ENCODE measurements at places on chromosomes 3 and 15.

GRCh38 chr15:54305138-54305537 lies 326.9 kb downstream of the UNC13C start:
- DNase-seq: no peak

GRCh38 chr15:37098468-37099318 lies 1.7 kb downstream of the MEIS2 start:
- peak; percentile 31 for DNase-seq

GRCh38 chr3:74642876-74643275 lies 28.4 kb upstream of the CNTN3 start:
- no peak for DNase-seq

DNA sequence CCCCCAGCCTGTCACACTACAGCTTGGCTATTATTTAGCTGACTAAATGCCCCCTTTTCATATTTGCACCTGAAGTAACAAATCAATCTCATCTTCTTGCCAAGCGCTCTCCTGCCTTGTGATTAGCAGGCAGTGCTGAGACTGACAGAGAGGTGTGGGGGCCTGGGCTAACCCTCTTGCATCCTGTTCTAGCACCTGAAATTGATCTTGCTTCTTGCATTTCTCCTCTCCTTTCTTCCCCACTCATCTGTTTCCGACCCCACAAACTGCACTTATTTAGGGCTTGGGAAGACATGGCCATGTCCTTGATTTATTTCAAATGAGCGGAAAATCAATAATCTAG lies 309.0 kb upstream of the PROK2 start:
- DNase-seq: no peak

DNA sequence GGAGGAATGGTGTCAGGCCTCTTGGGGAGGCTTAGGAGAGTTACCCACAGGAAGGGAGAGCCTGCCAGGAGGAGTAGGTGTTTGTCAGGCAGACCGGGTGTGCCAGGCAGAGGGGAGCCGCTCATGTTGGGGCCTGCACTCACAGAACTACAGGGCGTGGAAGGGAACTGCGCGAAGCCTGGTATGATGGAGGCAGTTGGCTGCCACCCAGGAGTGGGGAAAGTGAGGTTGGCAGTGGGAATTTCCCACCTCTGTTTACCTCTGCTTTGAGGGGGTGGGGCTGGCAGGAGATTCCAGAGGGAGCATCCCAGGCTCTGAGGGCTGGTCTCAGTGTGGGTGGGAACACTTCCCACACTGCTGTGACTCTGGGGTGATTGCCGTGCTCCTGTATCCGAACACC lies 99.9 kb downstream of the SLCO3A1 start:
- DNase-seq: no peak

DNA sequence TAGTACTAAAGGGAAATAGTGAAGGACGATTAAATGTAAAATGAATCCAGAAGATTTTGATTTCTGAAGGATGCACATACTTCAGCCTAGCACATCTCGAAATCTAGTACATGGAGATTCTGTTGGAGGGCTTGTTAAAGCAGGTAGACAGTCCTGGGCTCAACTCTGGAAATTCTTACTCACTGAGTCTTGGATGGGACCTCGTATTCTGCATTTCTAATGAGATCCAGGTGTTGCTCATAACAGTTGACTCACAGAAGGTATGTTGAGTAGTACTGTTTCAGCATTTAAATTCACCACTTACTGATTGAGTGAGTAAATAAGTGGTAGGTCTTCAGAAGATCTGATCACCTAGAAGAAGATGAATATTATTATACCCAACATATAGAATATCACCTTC lies 623.4 kb upstream of the SGO1 start:
- no peak for DNase-seq

GRCh38 chr3:136819392-136819730 lies 435 bp downstream of the SLC35G2 start:
- peak; percentile 59 for DNase-seq

- DNase-seq: no peak
Measured at GRCh38 chr15:90167121-90167520, 34.0 kb upstream of the SEMA4B start.

GRCh38 chr3:5292512-5292911 lies 105.0 kb downstream of the EDEM1 start:
- no peak for DNase-seq

- peak; percentile 1 for DNase-seq
Measured at GRCh38 chr3:77039606-77040171, at the start of gene ROBO2. ROBO2 (plus strand) TSS chr3:77040099; CDS start chr3:77040786, 687 bp downstream.

GRCh38 chr3:77149382-77149781 lies 109.5 kb downstream of the ROBO2 start:
- no peak for DNase-seq

- peak; percentile 11 for DNase-seq
Measured at GRCh38 chr3:139797724-139798343, 120.1 kb upstream of the NMNAT3 start.

- DNase-seq: no peak
Measured at GRCh38 chr3:135056733-135057310, 261.8 kb downstream of the EPHB1 start.

- no peak for DNase-seq
Measured at GRCh38 chr3:160012108-160012507, 23.5 kb downstream of the IL12A start.

GRCh38 chr15:60674704-60675395 lies 195.9 kb upstream of the ICE2 start:
- DNase-seq: peak; percentile 28

GRCh38 chr3:147397155-147397874 lies 9.0 kb downstream of the ZIC4 start:
- no peak for DNase-seq

DNA sequence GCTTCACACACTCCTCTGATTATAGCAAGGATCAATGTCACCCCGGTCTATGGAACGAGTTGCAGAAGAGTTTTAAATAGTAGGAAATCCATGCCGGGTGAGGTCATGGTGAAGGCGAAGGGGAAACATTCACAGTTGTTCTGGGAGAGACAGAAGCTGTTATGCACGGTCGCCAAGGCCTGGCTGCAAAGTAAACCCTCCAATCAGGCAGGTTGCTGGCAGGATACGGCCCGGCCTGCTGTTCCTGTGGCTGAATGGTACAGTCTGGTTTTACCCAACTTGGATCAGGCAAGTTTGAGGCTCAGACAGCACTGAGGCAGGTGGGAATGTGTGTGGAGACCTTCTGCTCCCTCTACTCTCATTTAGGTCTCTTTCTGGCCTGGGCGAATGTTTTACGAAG lies 45.3 kb upstream of the ATP2B2 start:
- DNase-seq: no peak

DNA sequence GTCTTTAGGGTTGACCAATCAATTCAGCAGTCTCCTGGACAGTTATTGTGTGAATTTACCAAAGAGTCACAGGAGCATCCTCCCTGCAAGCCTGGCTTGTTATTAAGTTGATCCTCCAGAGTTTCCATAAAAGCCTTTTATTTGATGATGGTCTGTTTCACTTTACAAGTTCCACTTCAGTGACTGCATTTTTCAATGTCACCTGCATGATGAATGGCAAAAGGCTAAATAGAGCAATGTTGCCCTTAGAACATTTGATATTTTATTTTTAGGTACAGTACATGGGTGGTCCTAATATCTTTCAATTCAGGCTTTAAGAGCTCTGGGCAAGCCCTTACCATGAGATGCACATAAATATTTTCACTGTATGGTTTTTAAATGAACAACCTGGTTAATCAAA lies 22.6 kb downstream of the GUCA1C start:
- no peak for DNase-seq

- DNase-seq: peak; percentile 95
Measured at GRCh38 chr3:151976211-151977050, 103.0 kb downstream of the SUCNR1 start.

GRCh38 chr3:139935016-139935865 lies at the start of gene CLSTN2:
CLSTN2 (plus strand) TSS chr3:139935185.
- DNase-seq: peak; percentile 6

GRCh38 chr3:37521429-37521828 lies 340.3 kb upstream of the CTDSPL start:
- DNase-seq: no peak

DNA sequence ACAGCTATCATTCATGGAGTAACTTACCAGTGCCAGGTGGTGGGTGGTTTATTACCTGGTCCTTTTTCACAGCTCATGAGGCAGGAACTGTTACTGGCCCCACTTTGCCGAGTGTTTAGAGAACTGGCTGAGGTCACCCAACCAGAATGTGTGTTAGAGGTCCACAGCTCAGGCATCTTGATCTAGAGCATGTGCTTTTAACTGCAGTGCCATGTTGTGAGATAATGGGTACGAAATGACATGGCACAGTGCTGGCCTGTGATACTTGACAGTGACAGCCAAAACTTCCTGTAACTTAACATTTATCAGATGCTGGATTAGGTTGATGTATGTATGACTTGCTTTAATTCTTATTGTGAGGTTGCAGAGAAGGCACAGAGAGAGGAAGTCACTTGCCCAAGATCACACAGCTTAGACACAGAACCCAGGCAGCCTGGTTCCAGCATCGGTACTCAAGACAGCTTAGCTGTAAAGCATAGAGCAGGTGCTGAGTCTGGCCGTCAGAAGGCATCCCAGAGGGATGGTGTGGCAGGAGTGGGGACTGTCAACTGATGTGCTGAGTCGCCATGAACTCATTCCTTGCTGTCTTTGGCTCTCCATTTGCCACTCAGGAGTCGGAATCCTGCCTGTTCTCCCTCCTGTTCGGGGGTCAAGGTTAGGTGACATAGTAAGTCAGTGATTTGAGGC lies 9.6 kb downstream of the MCM2 start:
- no peak for DNase-seq

DNA sequence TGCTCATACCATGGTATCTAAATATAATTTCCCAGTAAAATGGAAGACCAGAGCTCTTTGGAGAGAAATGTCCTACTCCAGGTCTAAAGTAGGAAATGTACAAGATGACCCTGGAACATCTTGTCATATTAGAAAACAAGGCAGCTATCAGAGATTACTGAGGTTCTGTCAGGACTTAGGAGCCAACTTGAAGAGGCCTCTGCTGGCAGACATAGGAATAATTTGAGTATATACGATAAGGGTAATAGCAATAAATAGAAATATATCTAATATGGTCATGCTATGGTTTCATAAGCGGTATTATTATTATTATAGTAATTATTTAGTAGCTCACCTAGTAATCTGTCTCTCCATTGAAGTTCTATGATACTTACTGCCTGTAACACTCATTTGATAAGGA lies 224.2 kb downstream of the SOX2 start:
- no peak for DNase-seq

DNA sequence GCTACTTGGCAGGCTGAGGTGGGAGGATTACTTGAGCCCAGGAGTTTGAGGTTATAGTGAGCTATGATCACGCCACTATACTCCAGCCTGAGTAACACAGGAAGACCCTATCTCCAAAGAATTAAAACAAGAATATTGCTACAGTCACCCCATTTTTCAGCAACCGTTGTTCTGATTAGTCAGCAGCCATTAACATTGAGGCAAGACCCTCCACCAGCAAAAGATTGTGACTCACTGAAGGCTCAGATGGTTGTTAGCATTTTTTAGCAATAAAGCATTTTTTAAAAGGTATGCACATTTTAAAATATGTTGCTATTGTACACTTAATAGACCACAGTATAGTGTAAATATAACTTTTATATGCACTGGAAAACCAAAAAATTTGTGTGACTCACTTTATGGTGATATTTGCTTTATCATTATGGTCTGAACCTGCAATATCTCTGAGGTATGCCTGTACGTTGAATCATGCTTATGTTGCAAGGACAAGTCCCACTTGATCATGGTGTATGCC lies 492.6 kb downstream of the SQOR start:
- DNase-seq: peak; percentile 73

- DNase-seq: no peak
Measured at GRCh38 chr3:24027946-24028345, 82.9 kb downstream of the NR1D2 start.

- no peak for DNase-seq
Measured at GRCh38 chr3:196938124-196938523, 4.2 kb downstream of the NCBP2 start.

DNA sequence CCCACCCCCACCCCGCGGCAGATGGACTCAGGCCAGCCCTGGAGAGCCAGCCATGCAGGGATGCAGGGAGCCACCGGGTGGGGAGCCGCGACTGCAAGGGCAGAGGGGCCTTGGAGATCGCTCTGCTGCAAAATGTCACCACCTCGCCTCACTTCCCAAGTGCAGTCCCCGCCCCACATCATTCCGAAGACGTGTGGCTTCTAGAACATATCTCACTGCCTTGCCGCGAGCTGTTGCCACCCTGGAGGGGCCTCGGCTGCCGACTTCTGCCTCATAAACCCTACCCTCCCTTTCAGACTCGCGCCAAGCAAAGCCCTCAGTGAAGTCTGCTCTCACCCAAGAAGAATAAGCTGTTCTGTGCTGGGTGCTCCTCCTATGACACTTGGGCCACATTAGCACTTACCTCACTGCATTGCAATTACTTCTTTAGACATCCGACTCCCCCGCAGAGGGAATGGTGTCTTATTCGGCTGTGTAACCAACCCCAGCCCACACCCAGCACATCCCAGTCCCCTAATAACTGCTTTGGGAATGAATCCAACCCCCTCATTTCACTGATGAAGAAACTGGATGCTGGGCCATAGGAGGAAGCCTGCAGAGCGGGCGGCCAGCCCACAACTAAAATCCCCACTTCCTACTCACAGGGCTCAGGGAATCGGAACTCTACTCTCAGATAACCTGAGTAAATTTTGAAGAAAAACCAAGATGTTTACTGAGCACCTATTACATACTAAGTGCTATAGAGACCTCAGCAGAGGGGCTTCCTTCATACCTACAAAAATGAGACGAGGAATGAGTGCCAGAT lies 8.6 kb downstream of the TLE3 start:
- DNase-seq: peak; percentile 46

- DNase-seq: peak; percentile 53
Measured at GRCh38 chr3:98875535-98875934, 26.0 kb downstream of the DCBLD2 start.

- no peak for DNase-seq
Measured at GRCh38 chr3:188083011-188083410, 70.9 kb upstream of the LPP start.

- no peak for DNase-seq
Measured at GRCh38 chr3:12898290-12898964, 57.1 kb upstream of the RPL32 start.

DNA sequence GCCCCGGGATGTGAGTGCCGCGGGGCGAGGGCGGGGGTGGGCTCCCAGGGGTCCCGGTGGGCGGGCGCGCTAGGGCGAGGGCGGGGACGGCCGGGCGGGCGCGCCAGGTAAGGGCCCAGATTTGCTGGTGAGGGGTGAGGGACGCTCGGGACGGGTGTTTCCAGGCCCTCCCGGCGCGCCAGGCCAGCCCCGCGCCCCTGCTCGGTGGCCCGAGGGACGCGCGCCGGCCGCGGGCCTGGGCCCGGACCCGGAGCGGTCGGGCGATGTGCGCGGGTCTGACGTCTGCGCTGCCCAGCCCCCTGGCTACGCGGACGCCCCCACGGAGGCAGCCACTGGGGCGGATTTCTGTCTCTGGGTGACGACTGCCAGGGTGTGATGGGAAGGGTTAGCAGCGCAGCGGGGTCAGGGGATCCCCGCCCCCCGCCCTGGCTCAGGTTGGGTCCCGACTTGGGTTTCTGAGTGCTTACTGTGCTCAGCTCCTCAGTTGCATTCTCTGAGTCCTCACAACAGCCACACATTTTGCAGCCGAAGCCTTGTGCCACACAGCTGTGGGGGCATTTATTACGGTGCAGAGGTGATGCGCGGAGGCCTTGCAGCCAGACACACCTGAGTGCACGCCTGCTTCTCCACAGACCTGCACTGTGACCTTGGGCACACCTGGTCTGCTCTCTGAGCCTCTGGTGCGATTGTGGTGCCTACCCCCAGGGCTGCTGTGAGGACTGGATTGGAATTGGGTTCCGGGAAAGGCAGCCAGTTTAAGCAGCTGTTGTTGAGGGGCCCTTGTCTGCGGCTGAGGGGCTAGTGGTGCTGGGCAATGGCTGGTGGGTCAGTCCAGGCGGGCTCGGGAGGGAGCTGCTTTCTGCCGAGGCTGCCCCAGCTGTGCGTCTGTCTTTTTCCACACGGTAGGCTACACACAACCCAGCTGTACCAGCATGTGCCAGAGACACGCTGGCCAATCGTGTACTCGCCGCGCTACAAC lies 523 bp downstream of the HDAC11 start:
- DNase-seq: no peak
